Naive thymus-derived CD4-positive, alpha-beta T cell (primary cell): ENCODE measurements at places on chromosomes 2 and 18.

DNA sequence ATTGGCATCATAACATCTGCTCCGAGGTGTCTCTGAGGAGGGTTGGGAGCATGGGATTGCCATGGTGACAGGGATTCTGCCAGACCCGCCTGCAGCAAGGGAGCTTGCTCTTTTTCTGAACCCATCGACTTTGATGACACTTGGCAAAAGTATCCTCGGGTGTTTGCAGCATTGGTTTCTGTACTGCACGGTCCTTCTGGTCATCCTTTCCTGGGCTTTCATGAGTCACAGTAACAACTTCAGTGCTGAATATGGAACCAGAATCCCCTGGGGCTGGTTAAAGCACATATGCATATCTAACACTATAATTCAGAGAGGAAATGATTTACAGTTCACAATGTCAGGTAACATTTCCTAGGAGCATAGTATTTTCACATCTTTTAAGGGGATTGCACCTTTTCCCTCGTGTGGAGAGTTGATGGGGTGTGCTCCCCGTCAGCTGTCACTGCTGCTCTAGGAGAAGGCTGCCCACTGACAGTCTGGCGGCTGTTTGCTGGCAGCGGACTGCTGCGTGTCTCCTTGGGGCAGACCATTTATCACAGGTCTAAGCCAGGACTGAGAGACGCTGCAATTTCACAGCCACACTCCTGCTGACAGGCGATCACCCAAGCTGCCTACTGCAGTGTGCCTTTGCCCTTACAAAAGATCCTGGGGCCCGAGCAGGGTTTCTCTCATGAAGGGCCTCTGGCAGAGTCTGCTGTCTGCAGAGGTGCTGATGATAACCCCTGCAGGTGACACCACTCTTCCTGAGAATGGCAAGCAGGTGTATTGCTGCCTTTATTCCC, 425.3 kb downstream of the THSD7B start:
- H3K4me1 ChIP-seq: no peaks in the 10 kb centered on the region
- H3K27me3 ChIP-seq: no peaks in the 10 kb centered on the region
- DNase-seq: no peak
- no peak overlapping the region for H3K4me3 ChIP-seq
- H3K27ac ChIP-seq: no peak overlapping the region

- H3K27ac ChIP-seq: no peak overlapping the region
- H3K36me3 ChIP-seq: no peaks in the 10 kb centered on the region
Observed at GRCh38 chr2:26459991-26460612, 17.8 kb downstream of the OTOF start.

DNA sequence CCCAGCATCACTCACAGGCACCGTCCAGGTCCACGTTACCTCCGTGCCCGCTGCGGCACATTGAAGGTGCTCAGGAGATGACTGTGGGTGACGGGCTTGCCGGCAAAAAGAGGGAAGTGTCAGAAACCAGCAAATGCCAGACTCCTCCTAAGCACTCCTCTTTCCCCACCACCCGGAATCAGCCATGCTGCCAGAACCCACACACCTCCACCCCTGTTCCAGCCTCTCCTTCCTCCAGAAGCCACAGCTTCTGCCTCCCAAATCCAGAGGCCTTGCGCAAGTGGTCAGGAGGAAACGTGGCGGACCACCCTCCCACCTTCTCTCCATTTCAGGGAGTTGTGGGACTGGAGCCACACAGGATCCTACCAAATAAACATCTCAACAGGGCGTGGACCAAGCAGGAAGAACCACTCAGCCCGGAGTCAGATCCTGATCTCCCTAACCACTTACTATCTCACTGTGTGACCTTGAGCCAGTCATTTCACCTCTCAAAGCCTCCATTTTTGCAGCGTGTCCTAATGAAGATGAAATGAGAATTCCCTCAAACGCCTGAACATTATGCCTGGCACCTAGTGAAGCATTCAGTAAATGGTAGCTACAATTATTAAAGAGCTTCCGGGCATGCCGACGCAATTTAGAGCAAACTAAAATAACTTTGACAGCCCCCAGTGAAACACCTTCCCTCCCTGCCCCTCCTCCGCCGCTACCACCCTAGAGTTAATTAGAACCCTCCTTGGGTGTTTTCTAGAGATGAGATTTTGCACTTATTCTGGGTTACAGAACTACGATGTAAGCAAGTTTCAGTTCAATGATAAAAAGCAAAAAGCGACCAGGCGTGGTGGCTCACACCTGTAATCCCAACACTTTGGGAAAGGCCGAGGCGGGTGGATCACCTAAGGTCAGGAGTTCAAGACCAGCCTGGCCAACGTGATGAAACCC, 32.9 kb downstream of the SMAD7 start:
- peaks cover 10% of the 10 kb centered on the region for H3K4me1 ChIP-seq
- H3K4me3 ChIP-seq: no peak overlapping the region
- DNase-seq: no peak
- no peaks in the 10 kb centered on the region for H3K27me3 ChIP-seq
- H3K36me3 ChIP-seq: peaks cover 16% of the 10 kb centered on the region

DNA sequence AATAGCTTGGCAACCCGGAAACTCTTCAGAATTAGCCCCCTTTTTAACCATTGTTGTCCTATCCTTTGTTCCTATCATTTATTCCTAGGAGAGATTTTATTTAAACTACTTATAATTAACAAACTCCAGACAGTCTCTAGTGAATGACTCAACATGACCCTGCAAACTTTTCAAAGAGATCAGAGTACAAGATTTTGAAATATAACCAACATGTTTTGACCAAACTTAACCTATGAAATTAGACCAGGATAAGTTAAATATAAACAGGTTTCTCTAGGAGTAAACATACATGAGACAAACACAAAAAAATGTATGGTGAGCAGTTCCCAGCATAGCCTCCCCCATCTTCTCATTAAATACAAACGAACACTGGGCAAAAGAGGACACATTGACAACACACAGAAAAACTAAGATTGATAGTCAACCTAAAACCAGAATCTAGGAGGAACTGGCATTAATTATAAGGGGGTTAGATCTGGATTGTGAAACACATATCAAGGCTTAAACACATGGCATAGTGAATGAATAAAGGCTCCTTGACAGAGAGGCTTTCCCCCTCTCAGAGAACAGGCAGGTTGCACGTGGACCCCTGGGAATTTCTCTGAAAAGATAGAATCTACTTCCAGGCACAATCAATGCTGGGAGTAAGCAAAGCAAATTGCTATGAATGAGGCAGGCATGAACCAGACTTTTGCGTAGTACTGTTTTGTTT, 284.1 kb downstream of the IRS1 start:
- no peak overlapping the region for H3K27ac ChIP-seq
- DNase-seq: no peak

GRCh38 chr2:237720957-237721356, 77.6 kb upstream of the RBM44 start:
- H3K4me1 ChIP-seq: peaks cover under 1% of the 10 kb centered on the region
- H3K4me3 ChIP-seq: no peak overlapping the region
- H3K27ac ChIP-seq: no peak overlapping the region
- H3K36me3 ChIP-seq: no peaks in the 10 kb centered on the region
- H3K27me3 ChIP-seq: no peaks in the 10 kb centered on the region

- no peak overlapping the region for H3K4me3 ChIP-seq
- no peaks in the 10 kb centered on the region for H3K27me3 ChIP-seq
- no peak overlapping the region for H3K27ac ChIP-seq
- no peaks in the 10 kb centered on the region for H3K4me1 ChIP-seq
- no peak for DNase-seq
Observed at GRCh38 chr2:29097569-29097968, 17.6 kb upstream of the CLIP4 start.

GRCh38 chr2:10279472-10279870, 23.2 kb upstream of the HPCAL1 start:
- no peak for DNase-seq
- H3K27me3 ChIP-seq: no peaks in the 10 kb centered on the region
- no peaks in the 10 kb centered on the region for H3K36me3 ChIP-seq
- no peak overlapping the region for H3K27ac ChIP-seq

DNA sequence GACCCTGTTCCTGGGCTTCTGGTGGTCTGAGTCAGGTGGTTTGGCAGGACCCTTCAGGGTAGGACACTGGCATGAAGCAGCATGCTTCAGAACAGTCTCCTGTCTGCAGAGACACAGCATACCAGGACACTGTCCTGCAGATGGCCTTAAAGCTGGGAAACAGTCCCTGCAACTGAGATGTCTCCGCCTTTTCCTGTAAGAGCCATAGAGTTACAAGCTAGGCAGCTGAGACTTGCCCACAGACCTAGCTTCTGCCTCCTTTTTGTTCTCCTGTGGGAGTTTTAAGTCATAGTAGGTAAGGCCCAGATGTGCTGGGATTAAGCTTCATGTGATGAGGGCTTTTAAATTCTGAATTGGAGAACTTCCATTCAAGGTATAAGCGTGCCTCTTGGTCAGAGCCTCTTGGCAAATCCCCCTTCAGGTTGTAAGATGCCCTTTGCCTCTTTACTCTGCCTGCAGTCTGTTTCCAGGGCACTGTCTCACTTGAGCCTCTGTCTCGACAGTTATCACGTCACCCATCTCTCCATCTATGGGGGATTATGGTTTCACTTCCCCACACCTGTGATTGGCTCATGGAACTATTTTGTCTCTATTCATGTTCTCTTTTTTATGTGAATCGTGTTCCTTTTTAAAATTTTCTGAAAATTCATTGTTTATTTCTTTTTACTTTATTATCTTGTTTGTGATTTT, 51.8 kb downstream of the COA5 start:
- H3K36me3 ChIP-seq: peaks cover 90% of the 10 kb centered on the region
- no peak for DNase-seq
- H3K27ac ChIP-seq: peak overlapping the region; percentile 35
- H3K4me3 ChIP-seq: no peak overlapping the region
- H3K27me3 ChIP-seq: no peaks in the 10 kb centered on the region
- H3K4me1 ChIP-seq: no peaks in the 10 kb centered on the region

GRCh38 chr2:175872721-175873120, 129.3 kb downstream of the LNPK start:
- peaks cover 2% of the 10 kb centered on the region for H3K27me3 ChIP-seq
- no peaks in the 10 kb centered on the region for H3K36me3 ChIP-seq
- no peak overlapping the region for H3K27ac ChIP-seq

- no peaks in the 10 kb centered on the region for H3K36me3 ChIP-seq
- no peaks in the 10 kb centered on the region for H3K4me1 ChIP-seq
- DNase-seq: no peak
- no peak overlapping the region for H3K4me3 ChIP-seq
- no peak overlapping the region for H3K27ac ChIP-seq
- H3K27me3 ChIP-seq: no peaks in the 10 kb centered on the region
Observed at GRCh38 chr2:221501210-221501882, 70.8 kb downstream of the EPHA4 start.

- H3K27me3 ChIP-seq: no peaks in the 10 kb centered on the region
- no peak overlapping the region for H3K27ac ChIP-seq
- H3K4me1 ChIP-seq: no peaks in the 10 kb centered on the region
Observed at GRCh38 chr2:222993920-222994650, 57.9 kb upstream of the KCNE4 start.

GRCh38 chr2:25349397-25349796, 7.7 kb upstream of the DNMT3A start:
- H3K4me3 ChIP-seq: no peak overlapping the region
- no peaks in the 10 kb centered on the region for H3K27me3 ChIP-seq
- no peaks in the 10 kb centered on the region for H3K4me1 ChIP-seq
- no peak overlapping the region for H3K27ac ChIP-seq

GRCh38 chr2:30406853-30407252, 40.2 kb upstream of the LCLAT1 start:
- H3K4me3 ChIP-seq: no peak overlapping the region
- no peaks in the 10 kb centered on the region for H3K36me3 ChIP-seq
- no peaks in the 10 kb centered on the region for H3K27me3 ChIP-seq
- H3K4me1 ChIP-seq: no peaks in the 10 kb centered on the region
- H3K27ac ChIP-seq: no peak overlapping the region

GRCh38 chr2:133674433-133675331, 106.4 kb upstream of the NCKAP5 start:
- no peaks in the 10 kb centered on the region for H3K36me3 ChIP-seq
- H3K4me3 ChIP-seq: no peak overlapping the region
- H3K4me1 ChIP-seq: no peaks in the 10 kb centered on the region
- H3K27ac ChIP-seq: no peak overlapping the region
- DNase-seq: no peak
- H3K27me3 ChIP-seq: no peaks in the 10 kb centered on the region

DNA sequence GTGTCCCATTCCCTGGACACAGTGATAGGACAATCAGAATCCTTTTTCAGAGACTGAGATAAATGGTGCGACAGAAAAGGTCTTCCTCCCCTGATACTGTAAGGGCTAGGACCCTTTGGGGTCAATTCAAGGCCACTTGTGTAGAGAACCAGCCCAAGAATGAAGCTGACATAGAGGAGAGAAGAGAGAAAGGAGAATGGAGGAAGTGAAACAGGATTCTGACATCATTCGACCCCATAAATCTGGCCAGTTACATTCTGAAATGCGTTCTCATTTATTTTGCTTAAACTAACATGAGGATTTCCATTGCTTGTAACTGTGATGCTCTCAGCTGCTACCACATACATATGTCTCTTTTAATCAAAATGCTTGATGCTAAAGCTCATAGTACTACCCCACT, 148.1 kb downstream of the TMEM163 start:
- no peaks in the 10 kb centered on the region for H3K36me3 ChIP-seq
- no peak for DNase-seq
- no peaks in the 10 kb centered on the region for H3K4me1 ChIP-seq
- no peaks in the 10 kb centered on the region for H3K27me3 ChIP-seq

DNA sequence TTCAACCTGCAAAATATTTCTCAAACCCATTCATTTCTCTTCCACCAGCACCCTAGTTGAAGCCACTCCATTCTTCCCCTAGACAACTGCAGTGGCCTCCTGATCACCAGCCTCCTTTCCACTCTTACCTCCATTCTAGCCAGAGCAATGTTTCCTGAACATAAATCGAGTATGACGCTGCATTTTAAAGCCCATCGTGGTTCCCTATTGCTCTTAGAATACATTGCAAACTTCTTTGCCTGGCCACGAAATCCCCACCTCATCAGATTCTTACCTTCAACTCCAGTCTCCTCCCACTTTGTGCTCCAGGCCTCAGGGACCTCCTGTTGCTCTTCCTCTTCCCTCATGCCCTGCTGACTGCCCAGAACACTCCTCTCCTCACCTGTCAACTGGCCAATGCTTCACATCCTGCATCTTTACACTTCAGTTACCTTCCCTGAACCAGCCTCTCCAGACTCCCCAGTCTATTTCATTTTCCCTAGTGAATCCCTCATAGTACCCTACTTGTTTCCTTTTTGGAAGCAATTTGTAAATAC, 176.5 kb upstream of the CTAGE1 start:
- no peak overlapping the region for H3K4me3 ChIP-seq
- no peak overlapping the region for H3K27ac ChIP-seq
- H3K36me3 ChIP-seq: no peaks in the 10 kb centered on the region
- no peak for DNase-seq
- H3K4me1 ChIP-seq: no peaks in the 10 kb centered on the region

DNA sequence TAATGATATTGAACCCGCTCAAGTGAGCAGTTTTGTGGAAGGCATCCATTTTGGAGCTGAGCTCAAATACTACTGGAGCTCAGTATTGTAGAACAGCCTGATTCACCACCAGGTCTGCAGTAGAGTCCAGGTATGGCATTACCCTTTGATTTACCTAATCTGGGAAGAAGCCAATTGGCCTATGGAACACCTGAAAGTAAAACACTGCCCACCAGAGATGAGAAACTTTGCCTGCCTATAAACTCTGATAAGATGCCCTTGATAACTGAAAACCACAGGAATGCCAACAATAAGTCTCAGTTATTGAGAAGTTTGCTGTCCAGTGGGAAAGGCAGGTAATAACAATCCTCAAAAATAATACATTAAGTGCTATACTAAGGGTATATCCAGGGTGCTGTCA, 25.5 kb upstream of the TDRD15 start:
- H3K4me1 ChIP-seq: no peaks in the 10 kb centered on the region
- H3K27ac ChIP-seq: no peak overlapping the region
- H3K4me3 ChIP-seq: no peak overlapping the region
- H3K27me3 ChIP-seq: no peaks in the 10 kb centered on the region
